ENCODE measurements at places on chromosomes 1 and 21.
A peak's percentile ranks its signal among the peaks of the same experiment; 100 is the strongest.

- no peak for DNase-seq
These were observed 10.6 kb downstream of the MAP3K21 start for GRCh38 chr1:233338102-233338501.

- no peak for DNase-seq
These were observed 225.9 kb downstream of the KCNT2 start for GRCh38 chr1:196382383-196382782.

DNA sequence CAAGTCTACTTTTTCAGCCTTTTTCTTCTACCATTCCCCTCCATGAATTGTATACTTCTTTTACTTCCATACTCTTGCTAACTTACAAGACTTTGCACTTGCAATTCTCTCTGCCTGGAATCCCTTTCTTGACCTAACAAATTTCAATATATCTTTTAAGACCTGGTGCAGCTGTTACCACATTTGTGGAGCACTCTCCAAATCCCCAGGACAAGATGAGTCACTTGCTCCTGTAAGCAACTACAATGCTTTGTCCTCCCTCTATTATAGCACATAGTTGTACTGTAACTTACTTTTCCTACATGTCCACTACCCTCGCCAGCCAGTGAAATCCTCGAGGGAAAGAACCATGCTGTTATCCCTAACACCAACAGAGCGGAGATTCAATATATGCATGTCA lies 43.1 kb downstream of the WARS2 start:
- DNase-seq: peak; percentile 25

- DNase-seq: no peak
These were observed 413.5 kb downstream of the NPHP4 start for GRCh38 chr1:5578690-5579089.

GRCh38 chr1:203178083-203178482 lies 2.5 kb upstream of the MYBPH start:
- DNase-seq: peak; percentile 49

DNA sequence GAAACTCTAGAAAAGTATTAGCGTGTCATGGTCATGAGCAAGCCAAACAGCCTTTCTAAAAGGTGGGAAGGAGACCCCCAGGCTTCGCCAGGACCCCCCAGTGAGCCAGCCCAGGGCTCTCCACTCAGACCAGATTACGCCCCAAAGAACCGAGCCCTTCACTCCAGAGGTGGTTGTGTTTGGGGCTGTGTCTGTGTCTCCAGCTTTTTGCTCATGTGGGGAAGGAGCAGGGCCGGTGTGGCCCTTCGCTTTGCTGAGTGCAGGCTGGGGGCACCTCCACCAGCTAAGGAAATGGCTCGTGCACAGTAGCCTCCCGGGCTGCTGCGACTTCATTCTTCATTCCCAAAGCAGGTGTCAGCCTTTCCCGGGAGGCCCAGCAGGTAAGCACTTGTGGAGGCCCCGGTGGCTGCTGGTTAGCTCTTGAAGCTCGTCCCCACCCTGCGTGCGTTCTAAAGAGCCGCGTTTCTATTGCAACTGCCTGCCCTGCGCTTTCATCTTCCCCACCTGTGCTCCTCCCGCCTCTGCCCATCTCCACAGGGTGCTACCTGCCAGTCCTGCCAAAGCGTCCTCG lies 531 bp downstream of the TSPEAR start:
- DNase-seq: no peak

DNA sequence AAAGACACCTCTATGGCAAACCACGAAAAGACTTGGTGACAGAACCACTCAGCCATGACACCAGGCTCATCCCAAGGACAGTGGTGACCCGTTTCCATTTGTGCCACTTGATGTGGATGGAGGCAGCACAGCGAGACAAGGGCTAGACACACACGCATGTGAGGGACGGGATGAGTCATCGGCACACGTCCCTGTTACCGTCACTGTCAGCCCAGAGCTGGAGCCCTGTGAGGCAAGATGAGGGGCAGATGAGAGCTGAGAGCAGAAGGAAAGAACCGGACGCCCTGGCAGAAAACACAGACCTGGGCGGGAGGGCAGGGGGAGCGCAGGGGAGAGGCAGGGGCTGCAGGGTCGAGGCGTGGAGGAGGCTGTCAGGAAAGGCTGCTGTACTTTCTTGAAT lies 57.8 kb downstream of the SIK1 start:
- DNase-seq: peak; percentile 77

- no peak for DNase-seq
These were observed 30.4 kb downstream of the ERG start for GRCh38 chr21:38467911-38468310.

GRCh38 chr1:43890815-43891214 lies 42.8 kb upstream of the ARTN start:
- peak; percentile 28 for DNase-seq

DNA sequence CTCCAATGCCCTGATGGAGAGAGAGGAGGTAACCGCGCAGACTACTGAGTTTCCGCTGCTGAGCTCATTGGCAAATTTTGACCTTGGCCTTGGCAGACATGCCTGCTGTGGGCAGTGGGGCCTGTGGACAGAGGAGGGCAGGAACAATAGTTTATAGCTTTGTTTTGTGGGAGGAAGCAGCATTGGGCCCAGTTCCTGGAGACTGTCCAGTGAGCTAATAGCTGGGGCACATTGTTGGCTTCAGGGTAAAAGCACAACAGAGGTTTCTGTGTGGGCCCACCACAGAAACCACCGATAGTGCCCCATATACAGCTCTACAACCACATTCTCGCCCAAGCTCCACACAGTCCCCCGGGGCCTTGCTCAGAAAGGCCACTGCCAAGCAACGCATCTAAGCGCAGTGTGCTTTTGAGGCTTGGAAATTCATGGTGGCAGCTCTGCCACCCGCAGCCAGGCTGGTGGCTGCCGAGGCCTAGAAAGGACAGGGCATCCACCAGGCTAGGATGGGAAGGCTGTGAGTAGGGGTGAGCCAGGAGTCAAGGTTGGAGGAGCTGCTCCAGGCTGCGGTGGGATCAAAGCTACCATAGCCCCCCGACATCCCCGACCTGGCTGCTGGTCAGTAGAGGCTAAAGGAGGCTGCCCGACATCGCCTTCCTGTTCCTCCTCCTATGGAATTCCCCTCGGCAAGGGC lies 43.2 kb downstream of the NEK2 start:
- DNase-seq: no peak

GRCh38 chr1:119549719-119550132 lies 42.7 kb downstream of the HSD3B1 start:
- peak; percentile 58 for DNase-seq

GRCh38 chr1:168216171-168216570 lies 9.6 kb upstream of the SFT2D2 start:
- DNase-seq: no peak

- peak; percentile 23 for DNase-seq
These were observed 14.5 kb downstream of the DUSP10 start for GRCh38 chr1:221727146-221728036.

- DNase-seq: peak; percentile 41
These were observed 102.4 kb upstream of the OR4F16 start for GRCh38 chr1:788835-789234.

GRCh38 chr21:31576428-31576827 lies 83.1 kb upstream of the SOD1 start:
- DNase-seq: peak; percentile 43

DNA sequence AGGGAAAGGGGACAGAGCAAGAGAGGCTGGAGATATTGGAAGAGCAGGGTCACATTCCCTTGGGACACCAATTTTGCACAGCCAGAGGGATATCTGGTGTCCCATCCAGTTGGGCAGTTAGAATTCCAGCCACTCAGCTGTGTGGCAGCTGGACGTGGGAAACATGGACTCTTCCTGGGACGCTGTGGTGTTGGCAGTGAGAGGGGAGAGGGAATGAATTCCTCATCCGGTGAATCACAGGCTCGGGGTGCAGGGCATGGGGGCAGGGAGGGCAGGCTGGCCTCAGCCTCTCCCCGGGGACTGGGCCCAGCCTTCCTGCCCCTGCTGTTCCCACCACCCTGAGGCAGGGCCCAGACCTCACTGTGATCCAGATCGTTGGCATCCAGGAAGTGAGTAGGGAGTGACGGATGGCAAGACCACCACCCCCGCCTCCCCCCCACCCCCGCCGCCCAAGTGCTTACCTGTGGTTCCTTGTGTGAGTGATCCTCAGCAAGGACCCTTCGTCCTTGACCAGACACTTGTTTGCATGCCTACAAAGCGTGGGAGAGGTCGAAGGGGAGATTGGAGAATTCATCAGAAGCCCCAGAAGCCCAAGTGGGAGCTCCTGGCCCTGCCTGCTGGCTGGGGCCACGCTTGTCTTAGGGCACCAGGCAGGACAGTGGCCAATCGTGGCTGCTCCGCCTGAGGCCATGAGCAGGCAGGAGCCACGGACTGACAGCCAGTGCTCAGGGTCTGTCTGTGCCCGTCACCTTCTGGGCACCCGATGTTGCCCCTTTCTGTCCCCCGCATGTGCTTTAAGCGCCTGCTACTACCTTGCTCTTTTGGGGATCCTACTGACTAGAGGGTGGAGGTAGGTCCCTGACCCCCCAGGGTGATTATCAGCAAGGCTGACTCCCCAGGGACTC lies 8.7 kb downstream of the WNT3A start:
- DNase-seq: peak; percentile 61

DNA sequence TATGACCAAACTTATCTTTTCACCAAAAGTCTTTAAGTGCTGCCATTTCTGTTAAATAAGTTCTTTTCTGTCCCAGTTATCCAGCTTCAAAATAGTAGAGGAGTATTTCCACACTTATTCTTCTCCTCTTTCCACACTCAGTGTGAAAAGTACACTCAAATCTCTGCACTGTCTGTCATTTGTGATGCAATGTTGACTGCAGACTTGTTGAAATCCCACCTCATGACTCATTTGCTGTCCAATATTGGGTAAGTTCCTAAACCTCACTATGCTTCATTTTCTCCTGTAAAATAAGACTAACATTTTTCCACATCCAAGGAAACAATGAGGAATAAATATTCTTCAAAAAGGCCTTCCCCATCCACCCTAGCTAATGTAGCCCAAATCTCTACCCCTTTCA lies 17.5 kb downstream of the LRRIQ3 start:
- DNase-seq: peak; percentile 20

DNA sequence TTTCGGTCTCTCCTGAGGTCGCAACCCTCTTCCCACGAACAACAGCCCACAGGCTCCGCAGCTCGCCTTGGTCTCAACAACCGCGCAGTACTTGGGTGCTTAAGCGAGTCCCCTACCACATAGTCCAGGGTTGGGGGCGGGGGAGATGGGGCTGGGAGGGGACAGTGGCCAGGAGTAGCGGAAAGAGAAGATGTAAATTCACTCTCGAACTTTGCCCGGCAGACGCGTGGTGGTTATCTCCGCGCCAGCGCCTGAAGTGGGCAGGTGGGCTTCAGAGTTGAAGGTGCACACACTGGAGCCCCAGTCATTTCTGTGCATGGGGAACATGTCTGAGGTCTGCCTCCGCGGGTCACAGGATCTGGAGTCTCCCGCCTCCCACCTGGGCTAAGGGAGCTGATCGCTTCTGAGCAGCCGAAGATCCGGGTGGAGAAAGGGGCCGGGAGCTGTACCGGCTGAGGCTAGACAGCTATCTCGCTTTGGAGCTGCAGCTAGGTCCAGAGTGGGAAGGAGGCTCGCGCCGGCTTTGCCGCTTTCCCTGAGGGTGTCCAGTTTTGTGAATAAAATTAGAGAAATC lies 4.3 kb upstream of the FOXD2 start:
- DNase-seq: no peak
